SK-N-DZ (cell line): ENCODE measurements at places on chromosomes 3 and 15.

GRCh38 chr3:95434491-95434890, 1371.6 kb downstream of the NSUN3 start:
- DNase-seq, result no peak

GRCh38 chr3:4471907-4472306, 4.8 kb upstream of the SUMF1 start:
- DNase-seq, result no peak

DNA sequence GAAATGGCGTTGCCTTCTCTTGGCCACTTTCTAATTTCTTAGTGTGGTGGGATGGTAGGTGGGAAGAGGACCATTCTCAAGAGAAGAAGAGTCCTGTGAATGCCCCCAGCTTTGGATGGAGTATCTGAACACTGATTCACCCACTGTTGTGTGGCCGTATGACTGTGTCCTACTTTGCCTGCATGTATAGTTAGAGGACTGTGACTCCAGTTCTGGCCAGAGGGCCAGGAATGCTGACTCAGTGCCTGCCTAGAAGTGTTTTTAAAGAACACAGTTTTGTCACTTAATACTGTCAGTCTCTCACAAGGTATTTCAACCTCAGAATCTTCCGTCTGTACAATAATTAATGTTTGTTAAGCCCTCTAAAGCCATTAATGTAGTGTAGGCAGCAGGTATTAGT, 2.1 kb downstream of the SEC61A1 start:
- no peak for DNase-seq

GRCh38 chr3:133289322-133289721, 110.5 kb upstream of the BFSP2 start:
- no peak for DNase-seq

GRCh38 chr3:4351164-4351855, 48.1 kb downstream of the SETMAR start:
- DNase-seq, result no peak

- peak; percentile 73 for DNase-seq
These were observed 1038.8 kb upstream of the EPHA6 start for GRCh38 chr3:95775486-95776094.

- no peak for DNase-seq
These were observed 159.1 kb upstream of the CTDSPL start for GRCh38 chr3:37702478-37703154.

GRCh38 chr3:68891280-68891943, 40.9 kb downstream of the TAFA4 start:
- DNase-seq, result no peak

DNA sequence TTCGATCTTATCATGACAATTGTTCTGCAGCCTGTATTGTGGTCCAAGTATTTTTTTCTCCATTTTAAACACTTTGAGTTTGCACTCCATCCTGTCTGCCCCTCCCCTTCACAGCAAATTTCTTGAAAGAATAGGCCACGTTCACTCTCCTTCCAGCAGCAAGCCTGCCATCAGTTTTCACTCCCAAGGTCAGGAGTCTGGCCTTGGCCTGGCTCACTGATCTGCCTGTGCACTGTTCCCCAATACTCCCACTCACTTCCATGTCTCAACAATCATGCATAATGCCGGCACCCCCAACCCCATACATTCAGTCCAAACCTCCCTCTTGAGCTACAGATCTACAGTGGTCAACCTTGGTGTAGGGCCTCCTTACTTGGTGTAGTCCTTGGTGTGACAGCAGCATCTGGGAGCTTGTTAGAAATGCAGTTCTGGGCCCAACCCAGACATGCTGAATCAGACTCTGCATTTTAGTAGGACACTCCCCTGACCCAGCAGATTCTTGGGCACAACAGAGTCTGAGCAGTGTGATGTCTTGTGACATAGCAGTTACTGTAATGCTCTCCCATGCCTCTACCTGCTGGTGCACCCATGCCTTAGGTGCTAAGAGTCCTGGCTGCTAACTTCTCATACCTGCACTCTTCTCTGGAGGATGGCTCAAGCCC, 58.3 kb upstream of the XCR1 start:
- DNase-seq, result no peak

- no peak for DNase-seq
These were observed 6.6 kb upstream of the KBTBD8 start for GRCh38 chr3:66991459-66991858.

DNA sequence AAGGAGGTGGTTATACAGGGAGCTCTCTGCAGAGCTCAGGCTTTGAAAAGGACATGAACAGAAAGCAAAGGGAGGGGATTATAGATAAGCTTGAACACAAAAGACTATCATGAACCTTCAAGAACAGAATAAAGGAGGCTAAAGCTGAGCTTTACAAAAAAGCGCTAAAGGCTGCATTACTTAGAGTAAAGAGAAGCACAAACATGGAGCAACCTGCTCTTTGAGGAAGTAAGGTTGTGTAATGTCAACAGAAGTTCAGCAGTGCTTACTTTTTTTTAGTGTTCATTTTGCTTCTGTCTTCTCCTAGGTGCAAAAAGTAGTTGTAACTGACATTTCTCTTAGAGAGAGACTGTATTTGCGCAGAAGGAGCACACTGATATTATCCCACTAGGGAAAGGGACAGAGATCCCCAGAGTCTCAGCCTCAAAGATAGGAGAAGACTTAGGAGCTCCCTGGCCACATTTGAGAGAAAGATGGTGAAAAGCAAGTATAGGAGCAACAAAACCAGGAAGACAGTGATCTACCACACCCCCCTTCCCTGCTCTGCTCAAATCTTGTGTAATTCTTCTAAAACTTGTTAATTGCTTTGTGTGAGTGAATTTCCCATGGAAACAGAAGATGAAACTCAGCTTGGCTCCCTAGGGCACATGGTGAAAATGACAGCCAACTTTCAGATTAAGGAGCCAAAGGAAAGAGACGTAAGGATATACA, 54.7 kb downstream of the QTRT2 start:
- DNase-seq, result no peak

DNA sequence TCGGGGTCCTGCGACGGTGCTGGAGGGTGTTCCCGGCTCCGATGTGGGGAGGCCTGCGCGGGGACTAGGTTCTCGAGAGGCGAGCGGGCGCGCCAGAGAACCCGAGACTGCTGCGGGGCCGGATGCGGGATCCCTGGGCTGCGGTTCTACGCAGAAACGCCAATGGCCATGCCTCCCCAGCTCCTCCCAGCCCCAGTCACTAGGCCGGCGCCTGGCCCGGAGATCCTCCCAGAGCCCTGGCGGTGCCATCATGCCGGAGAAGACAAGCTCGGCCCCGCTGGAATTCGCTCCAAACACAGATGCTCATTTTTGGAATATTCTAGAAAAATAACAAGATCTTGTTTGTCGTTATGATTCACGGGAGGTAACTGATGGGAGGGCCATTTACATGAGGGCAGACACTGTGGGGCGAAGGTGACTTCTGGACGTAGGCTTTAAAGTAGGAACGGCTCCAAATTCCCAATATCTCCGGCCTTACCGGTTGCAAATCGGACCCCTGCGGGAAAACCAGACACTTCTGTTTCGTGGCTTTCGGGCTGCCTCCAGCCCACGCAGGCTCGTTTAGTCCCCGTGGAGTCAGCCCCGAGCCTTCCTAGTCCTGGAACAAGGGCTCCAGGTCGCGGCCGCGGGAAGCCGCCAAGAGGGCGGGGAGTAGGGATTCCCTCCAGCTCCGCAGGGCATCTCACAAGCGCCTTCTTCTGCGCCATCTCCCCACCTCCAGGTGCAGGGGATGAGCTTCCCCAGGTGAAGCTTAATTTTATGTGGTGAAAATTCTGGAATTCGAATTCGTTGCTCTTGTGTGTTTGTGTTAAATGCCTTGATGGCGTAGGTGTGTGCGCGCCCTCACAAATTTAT, 74.8 kb upstream of the POLG start:
- DNase-seq, result no peak

DNA sequence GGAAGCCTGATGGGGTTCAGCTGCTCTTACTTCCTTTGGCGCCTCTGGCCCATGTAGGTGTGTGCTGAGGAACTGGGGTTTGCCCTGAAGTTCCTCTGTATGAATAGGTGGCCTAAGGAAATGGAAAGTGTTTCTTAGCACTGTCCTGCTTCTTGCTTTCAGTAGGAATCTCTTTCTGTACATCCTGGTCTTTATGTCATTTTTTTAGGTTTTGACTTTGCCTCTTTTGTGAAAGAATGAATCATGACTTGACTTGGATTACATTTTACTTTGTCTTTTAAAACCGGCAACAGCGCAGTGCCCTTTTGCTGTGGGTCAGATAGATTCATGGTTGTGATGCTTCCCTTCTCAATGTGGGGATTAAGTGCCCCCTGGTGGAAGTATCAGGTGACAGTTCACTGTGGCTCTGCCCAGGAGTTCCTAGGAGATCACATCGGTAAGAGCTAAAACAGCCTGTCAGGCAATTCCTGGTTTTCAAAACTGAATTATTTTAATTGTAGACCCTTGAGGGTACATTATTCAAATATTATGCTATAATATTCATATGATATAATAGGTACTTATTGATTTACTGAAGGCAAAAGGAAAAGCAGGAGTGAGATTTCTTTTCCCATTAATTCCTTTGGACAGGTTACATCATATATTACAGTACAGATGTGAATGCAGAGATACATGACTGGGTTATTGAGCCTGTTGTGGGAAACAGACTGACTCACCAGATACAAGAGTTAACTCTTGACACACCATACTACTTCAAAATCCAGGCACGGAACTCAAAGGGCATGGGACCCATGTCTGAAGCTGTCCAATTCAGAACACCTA, 95.4 kb downstream of the HCN4 start:
- DNase-seq, result peak; percentile 57

DNA sequence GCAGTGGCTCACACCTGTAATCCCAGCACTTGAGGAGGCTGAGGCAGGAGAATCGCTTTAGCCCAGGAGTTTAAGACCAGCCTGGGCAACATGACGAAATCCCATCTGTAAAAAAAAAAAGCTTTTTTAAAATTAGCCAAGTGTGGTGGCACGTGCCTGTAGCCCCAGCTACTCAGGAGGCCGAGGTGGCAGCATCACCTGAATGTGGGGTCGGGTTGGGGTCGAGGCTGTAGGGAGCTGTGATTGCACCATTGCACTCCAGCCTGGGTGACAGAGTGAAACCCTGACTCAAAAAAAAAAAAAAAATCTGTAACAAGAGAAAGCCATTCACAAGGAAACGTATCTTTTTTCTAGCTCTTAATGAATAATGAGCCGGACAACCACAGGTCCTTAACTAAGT, 74.7 kb upstream of the DLG1 start:
- DNase-seq, result no peak

DNA sequence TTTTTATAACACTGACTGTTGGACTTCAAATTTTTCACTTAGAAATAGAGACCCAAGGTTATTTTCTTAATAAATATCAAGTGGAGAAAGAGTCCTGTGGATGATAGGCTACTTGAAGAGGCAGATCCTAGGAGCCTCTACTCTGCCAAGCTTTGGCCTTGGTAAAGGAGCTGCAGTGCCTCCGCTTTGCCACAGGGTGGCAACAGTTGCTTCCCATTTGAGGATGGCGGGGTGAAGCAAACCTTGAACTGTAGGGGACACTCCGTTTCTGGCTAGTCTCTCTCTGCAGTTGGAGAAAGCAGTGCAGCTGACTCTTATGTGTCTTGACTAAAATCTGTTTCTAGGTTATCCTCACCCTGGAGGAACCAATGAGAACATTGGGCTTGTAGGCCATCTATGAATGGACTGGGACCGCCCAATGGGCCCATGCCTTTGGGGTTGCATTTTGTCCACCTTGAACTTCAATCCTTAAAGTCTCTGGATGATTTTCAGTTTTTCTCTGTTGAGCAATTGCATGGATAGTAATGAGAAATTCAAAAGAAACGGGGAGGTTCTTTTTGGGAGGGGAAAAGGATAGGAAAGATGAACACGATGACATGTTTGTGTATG, 9.8 kb downstream of the SCG5 start:
- peak; percentile 53 for DNase-seq

GRCh38 chr15:69508659-69509058, 56.0 kb downstream of the RPLP1 start:
- no peak for DNase-seq

DNA sequence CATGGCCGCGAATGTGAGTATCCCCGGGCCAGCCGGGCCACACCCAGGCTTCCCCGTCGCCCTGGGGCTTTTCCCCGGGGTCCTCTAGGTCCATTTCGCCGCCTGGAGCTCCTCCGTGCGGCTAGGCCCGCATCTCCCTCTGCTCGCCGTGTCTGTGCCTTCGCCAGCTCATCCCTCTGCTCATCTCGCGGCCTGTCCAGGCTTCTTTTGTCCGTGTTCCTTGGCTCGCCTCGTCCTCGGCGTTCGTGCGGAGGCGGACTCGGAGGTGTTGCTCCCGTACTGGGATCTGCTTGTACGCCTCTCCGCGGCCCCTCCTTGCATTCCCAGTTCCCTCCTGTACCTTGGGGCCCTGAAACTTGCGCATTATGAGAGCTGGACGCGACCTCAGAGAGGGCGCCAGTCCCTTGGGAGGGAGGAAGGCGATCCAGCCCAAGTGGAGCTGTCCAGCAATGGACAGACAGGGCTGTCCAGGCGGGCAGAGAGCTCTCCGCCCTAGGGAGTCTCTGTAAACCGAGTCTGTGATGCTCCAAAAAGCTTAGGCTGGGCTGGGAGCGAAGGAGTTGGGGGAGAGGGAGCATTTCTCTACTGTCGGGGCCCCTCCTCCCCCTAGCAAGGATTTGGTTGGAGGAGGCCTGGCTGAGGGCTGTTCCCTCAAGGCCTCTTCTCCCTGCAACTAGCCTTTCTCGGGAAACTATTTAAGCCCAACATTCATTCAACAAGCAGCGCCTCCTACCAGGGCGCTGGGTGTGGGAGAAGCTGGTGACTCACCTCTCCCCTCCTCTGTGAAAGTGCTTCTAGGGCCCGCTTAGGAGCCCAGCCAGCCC, 553 bp downstream of the TMEM43 start:
- peak; percentile 43 for DNase-seq

- DNase-seq, result peak; percentile 27
These were observed 23.1 kb downstream of the SRPRB start for GRCh38 chr3:133828576-133829309.

DNA sequence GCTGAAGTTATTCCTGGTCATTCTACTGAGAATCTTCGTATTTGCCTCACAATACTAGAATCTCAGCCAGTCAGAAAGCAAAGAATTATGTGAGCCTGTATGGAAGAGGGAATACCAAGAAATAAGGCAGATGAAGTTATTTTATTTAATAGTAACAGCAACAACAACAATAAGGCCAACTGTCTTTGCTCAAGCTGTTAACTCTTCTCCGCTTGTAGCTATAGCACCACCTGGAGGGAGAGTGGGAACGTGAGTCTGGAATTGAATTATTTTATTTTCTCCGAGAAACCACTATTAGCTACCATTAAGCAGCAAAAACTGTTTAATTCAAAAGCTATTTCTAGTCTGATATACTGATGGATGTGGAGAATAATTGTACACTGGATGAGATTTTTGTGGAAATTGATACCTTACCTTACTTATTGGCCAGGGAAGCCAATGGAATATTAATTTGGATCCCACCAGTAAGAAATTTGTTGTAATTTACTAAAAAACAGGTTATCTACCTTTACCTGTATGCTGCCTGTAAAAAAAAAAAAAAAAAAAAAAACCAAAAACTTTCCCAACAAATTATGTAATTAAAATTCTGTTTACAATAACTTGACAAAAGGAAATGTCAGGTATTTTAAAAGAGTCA, 50.1 kb downstream of the CALML4 start:
- DNase-seq, result peak; percentile 27
